ENCODE measurements at places on chromosomes 5 and 9.

DNA sequence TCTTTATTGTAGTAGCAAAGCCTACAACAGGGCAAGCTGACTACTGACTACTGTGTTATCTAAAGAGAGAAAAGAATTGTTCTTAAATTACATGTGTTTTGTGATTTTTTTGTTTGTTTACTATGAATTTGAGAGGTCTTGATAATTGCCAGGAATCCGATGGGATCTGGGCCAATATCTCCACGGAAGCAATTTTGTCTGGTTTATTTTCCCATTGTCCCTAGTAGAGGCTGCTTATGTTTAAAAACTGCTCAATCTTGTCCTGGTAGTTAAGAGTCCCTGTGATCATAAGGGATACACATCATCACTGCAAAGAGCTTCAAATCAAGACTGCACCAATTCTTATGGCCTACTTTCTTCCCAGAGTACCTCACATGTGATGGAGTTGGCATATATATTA lies 94.4 kb downstream of the GLDC start:
- DNase-seq = no peak

GRCh38 chr9:70817311-70817710 lies 304.1 kb downstream of the TRPM3 start:
- DNase-seq = no peak

DNA sequence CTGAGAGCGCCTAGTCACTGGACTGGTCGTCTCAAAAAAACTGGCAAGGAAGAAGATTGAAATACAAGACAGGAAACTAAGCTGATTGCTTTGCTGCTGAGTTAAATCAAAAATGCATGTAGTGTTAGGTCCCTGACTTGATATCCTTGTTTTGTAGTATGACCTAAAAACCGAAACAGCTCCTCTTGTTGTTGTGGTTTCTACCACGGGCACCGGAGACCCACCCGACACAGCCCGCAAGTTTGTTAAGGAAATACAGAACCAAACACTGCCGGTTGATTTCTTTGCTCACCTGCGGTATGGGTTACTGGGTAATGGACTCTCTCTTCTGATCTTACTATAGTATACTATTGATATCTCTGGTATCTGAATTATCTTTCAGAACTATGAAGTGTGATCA lies 4.3 kb downstream of the MTRR start:
- DNase-seq = no peak

GRCh38 chr9:20754556-20754955 lies 70.5 kb downstream of the FOCAD start:
- no peak for DNase-seq

- DNase-seq = no peak
These were observed 137.0 kb downstream of the MRPL36 start for GRCh38 chr5:1662559-1663085.

- DNase-seq = no peak
These were observed 232.8 kb upstream of the PTGER4 start for GRCh38 chr5:40446910-40447309.

- no peak for DNase-seq
These were observed 89.5 kb downstream of the APBA1 start for GRCh38 chr9:69582544-69583297.

GRCh38 chr5:136006761-136007251 lies 22.0 kb upstream of the TGFBI start:
- DNase-seq = peak; percentile 75

DNA sequence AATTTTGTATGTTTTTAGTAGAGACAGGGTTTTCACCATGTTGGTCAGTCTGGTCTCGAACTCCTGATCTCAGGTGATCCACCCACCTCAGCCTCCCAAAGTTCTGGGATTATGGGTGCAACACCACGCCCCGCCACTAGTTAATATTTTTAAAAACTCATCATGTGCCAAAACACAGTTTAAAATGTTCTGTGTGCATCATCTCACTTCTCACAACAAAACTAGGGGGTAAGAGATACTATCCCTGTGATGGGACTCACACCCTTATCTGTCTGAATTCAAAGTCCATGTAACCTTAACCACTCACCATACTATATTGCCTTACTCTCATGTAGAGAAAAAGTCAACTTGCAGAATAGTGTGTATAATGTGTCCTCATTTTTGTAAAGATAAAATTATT lies 2.6 kb downstream of the PKD2L2 start:
- no peak for DNase-seq

DNA sequence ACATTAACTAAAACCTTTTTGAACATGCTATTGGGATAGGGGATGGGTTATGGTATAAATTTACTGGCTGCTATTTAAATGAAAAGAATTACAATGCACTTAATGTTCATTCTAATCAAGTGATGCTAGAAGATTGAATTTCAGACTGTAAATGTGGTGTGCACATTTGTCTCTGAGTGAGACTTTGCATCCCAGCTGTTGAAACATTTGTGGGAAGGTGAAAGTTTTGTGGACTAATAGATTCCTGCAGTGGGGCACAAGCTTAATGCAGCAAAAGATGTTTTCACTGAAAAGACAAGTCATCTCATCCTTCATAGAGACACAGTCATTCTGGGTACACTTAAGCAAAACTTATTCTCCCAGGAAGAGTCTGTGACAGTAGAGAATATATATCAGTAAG lies 323.6 kb downstream of the NFIB start:
- DNase-seq = no peak

GRCh38 chr5:169222934-169223594 lies 77.9 kb downstream of the SLIT3 start:
- no peak for DNase-seq

- no peak for DNase-seq
These were observed 1.1 kb upstream of the CMBL start for GRCh38 chr5:10308844-10309243.

DNA sequence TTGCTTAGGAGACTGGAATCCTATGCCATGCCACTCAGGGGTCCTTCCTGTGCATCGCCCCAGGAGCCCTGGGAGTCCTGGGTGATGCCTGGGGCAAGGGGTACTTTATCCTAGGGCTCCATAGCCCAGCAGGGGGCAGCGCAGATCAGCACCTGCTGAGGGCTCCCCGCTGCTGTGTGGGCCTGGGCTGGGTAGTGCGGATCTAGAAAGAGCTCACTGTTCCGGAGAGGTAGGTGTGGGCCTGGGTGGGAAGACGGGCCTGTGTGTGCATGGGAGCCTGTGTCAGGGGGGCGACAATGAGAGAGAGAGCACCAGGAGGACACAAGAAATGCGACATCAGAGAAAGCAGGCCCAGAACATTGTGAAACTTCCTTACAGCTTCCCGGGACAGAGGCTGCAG lies 11.4 kb upstream of the DAB2IP start:
- DNase-seq = peak; percentile 58

DNA sequence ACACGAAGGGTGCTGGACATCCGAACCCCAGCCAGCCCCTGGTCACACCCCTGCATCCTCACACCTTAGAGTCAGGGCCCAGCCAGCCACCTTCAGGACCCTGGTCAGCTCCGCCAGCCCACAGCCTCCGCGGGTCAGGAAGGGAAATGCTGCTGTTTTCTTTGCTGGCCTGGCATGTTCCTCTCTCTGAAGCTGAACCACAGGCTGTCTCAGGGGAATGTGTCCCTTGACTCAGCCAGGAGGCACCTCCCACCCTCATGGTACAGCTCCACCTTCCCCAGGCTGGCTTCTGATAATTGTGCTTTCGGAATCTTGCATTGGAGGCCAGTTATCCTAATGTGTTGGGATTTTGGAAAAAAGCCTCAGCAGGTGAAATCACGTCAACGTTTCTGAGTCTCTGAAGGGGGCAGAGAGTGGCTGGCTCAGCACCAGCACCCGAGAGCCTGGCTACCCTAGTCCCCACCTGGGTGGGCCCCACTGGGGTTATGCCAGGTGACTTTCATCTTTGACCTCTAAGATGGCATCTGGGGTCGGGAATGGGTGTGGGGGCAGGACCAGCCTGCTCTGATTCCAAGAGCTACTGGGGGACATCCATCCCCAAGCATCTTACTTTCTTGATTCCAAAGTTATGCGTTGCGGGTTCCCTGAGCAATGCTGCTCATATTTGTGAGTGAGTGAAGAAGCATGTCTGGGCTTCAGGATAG lies 9.8 kb upstream of the OLFM1 start:
- DNase-seq = no peak

GRCh38 chr5:176854164-176854563 lies 43.8 kb downstream of the UNC5A start:
- no peak for DNase-seq

GRCh38 chr5:36505021-36505420 lies 101.4 kb upstream of the SLC1A3 start:
- DNase-seq = no peak

- DNase-seq = no peak
These were observed 110.0 kb upstream of the PTGER4 start for GRCh38 chr5:40569546-40570270.

DNA sequence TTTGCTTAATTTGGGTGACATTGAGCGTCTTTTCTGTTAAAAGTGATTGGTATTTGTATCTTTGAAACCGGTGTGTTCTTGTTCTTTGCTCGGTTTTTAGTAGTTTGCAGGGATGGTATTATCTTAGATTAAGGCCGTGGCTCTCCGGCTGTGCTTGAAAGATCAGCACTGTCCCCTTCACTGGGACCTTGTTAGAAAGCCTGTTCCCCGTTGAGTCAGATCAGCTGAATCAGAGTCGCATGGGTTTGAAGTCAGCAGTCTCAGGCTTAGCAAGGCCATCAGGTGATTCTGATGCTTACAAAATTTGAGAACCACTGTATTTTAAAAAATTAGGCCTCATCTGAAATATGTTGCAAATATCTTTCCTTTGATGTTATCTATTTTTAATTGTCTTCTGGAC lies 5.0 kb downstream of the DIRAS2 start:
- no peak for DNase-seq

DNA sequence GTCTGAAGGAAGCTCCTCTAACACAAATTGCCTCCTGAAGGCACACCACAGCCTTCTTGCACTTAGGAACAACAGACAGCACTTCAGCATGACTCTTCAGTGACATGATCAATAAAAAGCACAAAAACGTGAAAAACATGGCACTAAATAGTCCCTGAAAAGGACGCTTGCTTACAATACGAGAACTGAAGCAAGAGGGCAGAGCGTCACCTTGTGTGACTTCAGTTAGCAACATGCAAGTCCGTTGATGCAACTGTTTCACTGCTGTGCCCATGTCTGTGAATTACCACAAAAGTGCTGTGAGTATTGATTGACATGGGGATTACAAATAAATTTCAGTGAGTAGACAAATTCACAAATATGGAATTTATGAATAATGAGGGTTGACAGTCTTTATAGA lies 219.9 kb upstream of the GAS1 start:
- no peak for DNase-seq

GRCh38 chr5:14667770-14668169 lies 3.3 kb downstream of the OTULIN start:
- no peak for DNase-seq

DNA sequence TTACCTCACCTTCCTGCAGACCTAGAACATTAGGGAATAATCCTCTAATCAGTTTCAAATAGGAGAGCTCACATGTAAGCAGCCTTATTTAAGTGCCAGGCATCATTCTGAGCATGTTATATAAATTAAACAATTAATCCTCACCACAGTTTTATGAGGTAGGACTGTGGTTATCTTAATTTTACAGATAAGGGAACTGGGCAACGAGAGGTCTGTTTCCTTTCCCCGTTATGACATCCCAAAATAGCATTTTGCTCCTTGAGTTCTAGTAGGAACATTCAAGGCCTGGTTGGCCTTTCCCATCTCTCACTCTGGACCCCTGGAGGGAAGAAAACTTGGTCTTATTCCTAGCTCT lies 19.1 kb upstream of the IFNB1 start:
- no peak for DNase-seq

DNA sequence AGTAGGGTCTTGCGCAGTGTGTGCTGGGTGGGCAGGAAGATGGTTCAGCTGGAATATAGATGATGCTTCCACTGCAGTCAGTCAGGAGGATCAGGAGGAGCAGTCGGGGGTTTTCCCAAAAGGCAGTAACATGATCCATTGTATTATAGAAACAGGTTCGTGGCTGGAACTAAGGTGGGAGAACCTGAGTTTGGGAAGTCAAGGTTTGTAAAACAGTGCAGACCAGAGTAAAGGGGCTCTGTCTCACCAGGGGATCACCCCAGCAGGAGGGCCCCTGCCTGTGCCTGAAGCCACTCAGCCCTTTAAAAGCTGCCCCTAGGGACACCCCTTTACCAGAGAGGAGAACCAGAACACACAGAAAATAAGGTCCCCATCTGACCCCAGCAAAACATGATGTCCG lies 213.4 kb downstream of the AUH start:
- no peak for DNase-seq

DNA sequence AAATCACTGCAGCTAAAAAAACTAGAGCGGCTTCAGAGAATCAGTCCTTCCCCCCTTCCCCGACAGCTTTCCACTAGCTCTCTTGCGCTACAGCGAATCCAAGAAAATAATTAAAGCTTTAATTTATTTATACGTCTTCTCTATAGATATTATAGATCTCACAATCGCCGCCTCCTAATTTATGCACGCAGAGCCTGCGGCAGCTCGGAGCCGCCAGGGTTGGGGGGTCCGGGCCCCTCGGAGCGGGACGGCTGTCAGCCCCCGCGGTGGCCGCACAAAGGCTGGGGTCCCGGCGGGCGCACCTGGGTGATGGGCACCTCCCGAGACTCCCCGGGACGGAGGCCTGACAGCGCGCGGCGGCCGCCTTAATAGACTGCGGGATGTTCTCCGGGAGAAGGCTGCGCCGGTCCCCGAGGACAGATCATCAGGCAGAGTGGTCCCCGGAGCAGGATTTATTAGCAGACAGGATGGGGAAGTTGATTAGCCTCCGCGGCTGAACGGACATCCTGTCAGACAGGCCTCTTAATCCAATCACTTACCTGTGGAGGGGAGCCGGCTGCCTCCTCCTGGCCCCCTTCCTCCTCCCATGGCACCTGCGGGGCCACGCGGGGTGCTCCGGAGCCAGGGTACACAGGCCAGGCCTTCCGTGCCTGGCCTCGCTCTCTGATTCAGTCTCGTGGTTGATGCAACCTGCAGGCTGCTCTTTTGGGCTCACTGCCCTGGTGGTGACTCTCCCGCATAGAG lies 166.8 kb downstream of the MELK start:
- no peak for DNase-seq

GRCh38 chr5:119270960-119271757 lies 84.7 kb upstream of the TNFAIP8 start:
- no peak for DNase-seq

GRCh38 chr5:76604838-76605237 lies 18.4 kb downstream of the F2RL2 start:
- DNase-seq = no peak

GRCh38 chr5:136197462-136198142 lies 4.6 kb upstream of the SMIM32 start:
- DNase-seq = no peak

- no peak for DNase-seq
These were observed 14.8 kb upstream of the C5orf46 start for GRCh38 chr5:147921136-147921535.

- no peak for DNase-seq
These were observed 6.8 kb upstream of the ENTPD8 start for GRCh38 chr9:137447722-137448601.
